ENCODE measurements at places on chromosomes 1 and 21.
A peak's percentile ranks its signal among the peaks of the same experiment; 100 is the strongest.

GRCh38 chr1:233081735-233082134 lies 131.3 kb downstream of the NTPCR start:
- DNase-seq = no peak

- DNase-seq = no peak
Measured at GRCh38 chr21:17537299-17537698, 24.5 kb downstream of the CXADR start.

- no peak for DNase-seq
Measured at GRCh38 chr1:109040627-109040988, 1.3 kb downstream of the WDR47 start.

DNA sequence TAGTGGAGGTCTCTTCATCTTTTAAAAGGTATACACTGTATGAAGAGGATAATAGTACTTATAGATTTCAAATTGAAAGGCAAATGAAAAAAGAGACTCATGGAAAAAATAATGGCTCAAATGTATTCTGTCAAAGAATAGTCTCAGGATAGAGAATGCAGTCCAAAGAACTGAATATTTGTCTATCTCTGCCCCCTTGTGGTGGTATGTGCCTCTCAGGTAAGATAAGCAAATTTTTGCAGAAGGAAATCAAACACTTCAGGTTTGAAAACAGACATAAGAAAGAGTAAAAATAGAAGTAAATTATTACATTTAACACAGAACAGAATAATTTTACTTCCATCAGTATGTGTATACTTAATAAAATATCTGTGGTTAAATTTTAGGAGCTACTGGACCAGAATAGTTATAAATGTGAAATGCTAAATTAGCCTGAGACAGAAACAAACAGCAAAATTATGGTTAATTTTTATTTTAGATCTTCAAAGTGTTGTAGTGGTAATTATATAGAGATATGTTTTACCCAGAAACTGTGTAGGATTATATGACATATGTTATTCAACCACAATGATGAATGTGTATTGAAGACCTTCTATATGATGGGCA lies 164.4 kb upstream of the PALMD start:
- peak; percentile 32 for DNase-seq

GRCh38 chr1:228872080-228872479 lies 136.8 kb downstream of the RHOU start:
- DNase-seq = no peak

DNA sequence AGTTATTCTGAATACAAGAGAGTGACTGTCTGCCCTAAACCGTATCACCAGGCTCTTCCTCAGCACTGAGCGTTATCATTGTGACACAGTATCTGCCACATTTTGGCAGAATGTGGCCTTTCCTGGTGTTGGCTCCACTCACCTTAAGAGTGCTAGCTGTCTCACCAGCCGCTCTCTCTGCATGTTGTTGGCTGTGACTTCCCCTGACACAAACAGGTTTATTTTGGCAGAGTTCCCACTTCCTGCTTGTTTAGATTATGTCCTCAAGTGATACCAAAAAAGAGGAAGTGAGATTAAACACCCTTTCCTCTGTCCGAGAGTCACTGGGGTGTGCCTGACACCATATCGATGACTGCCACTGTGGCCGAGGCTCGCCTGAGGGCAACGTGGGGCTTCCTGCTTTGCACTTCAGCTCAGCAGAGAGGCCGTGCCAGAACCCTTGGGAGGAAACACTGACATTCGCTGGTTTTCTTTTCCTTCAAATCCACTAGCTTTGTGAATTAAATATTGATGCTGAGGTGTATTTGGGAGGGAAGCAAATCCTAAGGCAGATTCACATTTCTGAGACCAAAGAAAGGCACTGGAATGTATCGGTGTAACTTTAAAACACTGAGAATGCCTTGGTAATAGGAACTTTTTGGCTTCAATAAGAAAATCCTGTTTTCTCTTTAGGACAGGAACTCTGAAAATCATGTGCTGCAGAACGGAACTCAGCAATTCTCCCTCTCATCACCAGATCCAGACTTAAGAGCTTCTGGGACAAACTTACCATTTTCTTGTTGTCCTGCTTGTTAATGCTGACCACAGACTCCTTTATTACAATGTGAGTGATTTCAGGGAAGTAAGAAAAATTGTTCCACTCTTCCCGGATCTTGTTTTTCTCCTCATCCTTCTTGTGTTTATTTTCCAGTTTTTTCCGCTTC lies 102.1 kb downstream of the JAK1 start:
- no peak for DNase-seq

DNA sequence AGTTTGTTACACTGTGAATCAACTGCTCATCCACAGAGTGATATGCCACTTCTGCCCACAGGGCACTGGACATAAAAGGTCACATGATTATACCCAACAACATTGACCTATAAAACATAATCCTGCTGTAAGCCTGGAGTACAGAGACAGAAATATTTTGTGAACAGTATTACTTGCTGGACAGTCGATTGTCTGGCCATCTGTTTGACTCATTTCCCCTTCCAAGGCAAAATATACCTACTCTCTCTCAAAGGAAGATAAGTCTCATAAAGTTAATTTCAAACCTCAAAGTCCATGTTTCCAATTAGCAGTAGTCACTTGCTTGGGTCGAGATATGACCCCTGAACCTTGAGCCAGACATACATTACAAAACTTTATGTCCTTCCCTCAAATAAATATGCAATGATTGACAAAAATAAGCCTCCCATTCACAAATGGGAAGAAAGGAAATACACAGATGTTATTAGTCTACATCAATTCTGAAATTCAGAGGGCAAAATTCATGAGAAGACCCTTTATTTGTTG lies 39.3 kb upstream of the RGS18 start:
- no peak for DNase-seq

- no peak for DNase-seq
Measured at GRCh38 chr1:216606047-216606637, 117.1 kb downstream of the ESRRG start.
